Amygdala (tissue), 56 donors: ENCODE measurements at places on chromosomes 6 and 20.

DNA sequence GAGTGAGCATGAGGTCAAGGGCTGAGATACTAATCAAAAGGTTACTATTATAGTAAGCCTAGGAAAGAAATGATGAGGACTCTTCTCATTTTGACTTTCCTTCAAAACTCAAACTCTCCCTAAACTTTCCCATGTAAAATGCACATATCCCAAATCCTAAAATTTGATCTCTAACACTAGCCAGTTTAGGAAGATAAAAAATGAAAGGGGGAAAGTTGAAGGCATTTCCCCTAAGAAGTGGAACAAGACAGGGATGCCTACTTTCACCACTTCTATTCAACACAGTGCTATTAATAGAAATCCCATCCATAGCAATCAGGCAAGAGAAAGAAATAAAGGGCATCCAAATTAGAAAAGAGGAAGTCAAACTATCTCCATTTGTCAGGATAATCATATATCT, 2.9 kb upstream of the CALHM5 start:
- DNase-seq, result no peak

DNA sequence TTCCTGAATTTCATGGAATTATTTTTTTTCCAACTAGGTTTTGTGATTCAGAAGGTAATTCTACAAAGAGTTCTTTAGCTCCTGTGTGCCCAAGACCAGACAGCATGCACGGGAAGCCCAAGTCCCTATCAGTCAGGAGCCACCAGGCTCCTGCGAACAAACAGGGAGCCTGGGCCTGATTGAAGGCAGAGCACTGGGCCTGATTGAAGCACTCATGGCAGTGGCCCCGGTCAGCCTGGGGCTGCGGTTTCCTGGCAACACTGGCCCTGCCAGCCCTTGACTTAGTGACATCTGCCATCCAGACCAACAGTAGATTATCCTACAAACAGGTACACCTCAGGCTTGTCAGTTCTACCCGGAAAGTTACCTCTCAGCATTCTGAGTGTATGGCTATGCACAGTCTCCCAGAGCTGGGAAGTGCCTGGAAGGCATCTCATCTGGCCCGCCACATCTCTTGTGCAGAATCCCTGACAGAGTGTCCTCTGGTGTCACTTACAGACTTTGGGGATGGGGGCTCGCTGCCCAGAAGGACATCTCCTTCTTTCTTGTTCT, 133.8 kb downstream of the VEGFA start:
- no peak for DNase-seq

GRCh38 chr6:28134015-28134414, 7.7 kb upstream of the ZKSCAN8 start:
- no peak for DNase-seq

- peak; percentile 65 for DNase-seq
Measured at GRCh38 chr20:20956513-20956931, 149.6 kb downstream of the LINC00237 start.

GRCh38 chr6:159999240-159999671, 30.4 kb downstream of the IGF2R start:
- no peak for DNase-seq

- no peak for DNase-seq
Measured at GRCh38 chr6:13908955-13909381, 15.8 kb upstream of the RNF182 start.

DNA sequence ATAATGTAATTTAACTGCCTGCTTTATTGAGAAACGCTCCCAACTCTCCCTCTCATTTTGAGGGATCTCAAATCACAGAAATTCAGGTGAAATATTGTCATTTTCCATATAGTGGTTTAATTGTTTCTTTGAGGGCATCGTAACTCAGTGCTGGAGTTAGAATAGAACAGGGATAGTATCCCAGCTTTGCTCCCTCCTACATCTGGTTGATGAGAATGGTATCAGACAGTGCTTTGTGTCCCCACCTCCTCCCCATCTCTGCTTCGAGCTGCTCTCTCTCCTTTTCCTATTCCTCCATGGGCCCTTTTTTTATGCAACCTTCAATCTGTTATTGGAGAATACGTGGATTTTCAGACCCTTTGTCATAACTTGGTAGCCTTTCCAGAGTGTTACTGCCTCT, 41.2 kb upstream of the REV3L start:
- DNase-seq, result no peak

- DNase-seq, result no peak
Measured at GRCh38 chr6:27119329-27119728, 128.2 kb upstream of the PRSS16 start.

GRCh38 chr6:9862603-9863167, 552.2 kb downstream of the TFAP2A start:
- no peak for DNase-seq

GRCh38 chr6:1604158-1605003, 5.3 kb upstream of the FOXC1 start:
- DNase-seq, result peak; percentile 18

- DNase-seq, result no peak
Measured at GRCh38 chr6:119552021-119552420, 202.5 kb upstream of the MAN1A1 start.

DNA sequence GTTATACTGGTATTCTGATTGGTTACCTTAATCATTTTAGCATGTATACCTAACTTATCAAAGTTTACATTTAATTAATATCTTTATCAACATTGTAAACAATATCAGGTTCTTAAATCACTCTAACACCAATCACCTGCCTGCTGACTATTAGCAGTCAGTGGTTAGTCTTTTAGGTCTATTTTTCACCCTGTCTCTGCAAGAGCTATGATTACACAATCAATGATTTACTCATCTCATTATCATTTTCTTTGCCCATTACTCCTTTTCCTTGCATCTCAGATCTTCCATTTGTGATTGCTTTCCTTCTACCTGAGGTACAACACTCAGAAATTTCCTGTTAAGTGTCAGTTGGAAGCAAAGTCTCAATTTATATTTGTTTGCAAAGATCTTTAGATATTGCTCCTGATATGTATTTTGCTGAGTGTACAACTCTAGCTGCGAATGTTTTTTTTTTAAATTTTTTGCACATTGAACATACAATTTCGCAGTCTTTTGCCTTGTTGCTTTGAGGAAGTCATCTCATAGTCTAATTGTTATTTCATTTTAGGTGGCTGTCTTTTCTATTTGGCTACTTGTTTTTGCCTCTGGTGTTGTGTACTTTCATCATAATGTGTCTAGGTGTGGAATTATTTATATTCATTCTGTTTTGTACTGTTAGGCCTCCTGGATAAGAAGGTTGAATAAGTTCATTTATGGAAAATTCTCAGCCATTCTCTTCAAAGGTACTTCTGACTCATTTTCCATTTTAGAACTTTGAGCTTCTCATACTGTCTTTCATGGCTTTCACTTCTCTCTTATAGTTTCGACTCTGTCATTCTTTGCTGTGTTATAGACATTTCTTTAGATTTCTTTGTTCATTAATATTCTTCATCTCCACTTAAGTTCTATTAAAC, 104.9 kb upstream of the CEP162 start:
- DNase-seq, result no peak

DNA sequence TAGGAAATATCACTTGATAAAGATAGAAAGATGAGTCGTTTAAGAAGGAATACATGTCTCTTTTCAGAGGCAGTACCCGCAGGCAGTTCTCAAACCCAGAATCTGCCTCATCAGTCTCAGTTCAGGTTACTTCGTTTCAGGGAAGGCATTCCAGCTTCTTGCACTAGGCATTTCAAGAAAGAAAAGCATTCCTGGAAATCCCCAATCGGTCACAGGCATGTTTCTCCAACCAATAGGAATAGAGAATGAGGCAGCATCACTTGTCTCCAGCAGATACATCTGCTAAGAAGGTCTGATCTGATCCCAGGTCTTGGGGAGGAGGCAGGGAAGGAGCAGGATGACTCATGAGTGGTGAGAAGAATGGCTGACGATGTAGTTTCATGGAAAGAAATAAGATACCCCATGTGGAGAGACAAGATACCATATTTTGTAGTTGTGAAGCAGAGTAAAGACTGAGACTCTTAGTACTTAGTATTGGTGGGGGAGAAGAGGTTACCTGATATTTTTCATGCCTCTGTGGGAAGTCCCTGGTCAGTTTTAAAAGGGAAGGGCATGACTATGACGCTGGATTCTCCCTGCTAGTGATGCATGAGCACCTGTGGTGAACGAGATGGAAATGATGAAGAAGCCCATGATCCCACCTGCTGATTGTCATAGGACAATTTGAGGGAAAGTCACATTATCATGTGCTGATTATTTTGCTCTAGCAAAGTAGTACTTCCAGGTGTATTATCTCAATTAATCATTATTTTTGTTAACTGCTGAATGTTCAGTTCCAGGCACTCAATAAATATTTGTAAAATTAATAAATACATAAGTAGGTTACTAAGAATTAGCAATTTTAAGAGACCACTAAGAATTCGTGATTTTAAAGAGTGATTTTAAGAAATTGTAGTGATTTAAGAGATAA, 20.3 kb upstream of the HLA-DRB1 start:
- DNase-seq, result no peak

GRCh38 chr20:10209091-10209490, 9.5 kb upstream of the SNAP25 start:
- no peak for DNase-seq

- DNase-seq, result no peak
Measured at GRCh38 chr6:9482030-9482738, 932.7 kb downstream of the TFAP2A start.

DNA sequence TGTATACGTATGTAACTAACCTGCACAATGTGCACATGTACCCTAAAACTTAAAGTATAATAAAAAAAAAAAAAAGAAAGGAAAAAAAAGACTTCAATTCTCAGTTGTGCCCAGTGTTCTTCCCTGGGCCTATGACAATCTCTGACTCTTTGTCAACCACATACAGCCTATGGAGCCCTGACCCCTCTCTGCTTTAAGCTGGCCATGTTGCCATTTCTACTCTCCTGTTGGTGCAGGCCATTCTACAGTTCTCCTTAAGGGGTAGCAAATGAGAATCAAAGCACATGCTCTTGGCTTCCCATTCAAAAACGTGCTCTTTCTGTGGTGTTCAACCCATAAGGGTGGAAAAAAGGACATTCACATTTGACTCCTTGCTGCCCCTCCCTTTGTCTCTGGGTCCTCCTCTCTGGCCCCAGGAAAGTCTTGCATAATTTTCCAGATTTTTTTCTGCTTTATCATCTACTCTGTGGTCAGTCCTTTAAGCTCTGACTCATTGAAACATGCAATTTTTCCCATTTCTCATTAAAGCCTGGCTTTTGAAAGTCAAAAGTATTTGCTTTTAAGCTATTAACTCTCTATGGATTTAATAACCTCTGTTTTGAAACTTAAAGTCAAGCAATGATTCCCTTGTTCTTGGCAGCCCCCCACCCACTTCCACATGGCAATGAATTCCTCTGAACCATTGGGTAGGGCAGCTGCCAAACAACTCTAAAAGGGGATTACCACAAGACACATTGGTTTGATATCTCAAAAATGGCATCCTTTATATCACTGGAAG, 208.6 kb upstream of the MCHR2 start:
- DNase-seq, result no peak

DNA sequence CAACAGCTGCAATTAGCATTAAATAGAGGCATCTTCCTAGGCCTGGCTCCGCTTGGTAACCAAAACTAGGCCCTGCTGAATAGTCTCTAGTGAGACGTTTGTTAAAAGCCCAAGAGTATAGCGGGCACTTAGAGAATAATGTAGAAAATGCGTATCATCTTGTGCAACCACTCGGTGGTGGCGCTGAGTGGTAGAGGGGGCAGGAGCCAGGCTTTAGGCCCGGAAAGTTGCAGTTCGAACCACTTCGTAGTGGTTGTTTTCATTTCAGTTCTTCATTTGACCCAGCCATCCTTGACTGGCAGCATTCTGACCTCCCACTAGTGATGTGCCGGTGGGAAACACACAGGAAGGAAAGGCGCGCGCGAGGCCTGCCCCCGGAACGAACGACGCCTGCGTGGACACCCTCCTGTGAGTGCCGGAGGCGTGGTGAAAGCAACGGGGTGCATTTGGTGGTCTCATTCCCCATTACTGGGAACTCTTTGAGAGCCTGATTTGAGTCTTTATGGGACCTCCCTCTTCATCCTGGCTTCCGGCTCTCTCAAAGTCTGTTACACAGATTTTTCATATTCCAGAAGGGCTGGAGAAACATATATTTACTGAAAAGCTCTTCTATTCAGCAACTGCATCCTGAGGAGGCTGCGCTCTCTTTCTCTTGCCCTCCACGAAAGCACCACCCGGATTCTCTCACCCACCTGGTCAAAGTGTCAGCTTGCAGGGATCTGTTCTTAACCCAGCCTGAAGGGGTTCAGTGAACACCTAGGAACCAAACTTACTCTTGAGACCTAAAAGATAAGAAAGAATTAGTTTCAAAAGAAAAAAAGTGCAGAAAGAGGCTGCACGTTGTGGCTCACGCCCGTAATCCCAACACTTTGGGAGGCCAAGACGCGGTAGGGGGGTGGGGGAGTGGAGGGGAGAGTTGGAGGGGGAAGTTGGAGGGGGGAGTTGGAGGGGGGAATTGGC, 18.2 kb downstream of the GPX5 start:
- DNase-seq, result no peak

GRCh38 chr6:87762116-87762515, 60.1 kb upstream of the AKIRIN2 start:
- no peak for DNase-seq

DNA sequence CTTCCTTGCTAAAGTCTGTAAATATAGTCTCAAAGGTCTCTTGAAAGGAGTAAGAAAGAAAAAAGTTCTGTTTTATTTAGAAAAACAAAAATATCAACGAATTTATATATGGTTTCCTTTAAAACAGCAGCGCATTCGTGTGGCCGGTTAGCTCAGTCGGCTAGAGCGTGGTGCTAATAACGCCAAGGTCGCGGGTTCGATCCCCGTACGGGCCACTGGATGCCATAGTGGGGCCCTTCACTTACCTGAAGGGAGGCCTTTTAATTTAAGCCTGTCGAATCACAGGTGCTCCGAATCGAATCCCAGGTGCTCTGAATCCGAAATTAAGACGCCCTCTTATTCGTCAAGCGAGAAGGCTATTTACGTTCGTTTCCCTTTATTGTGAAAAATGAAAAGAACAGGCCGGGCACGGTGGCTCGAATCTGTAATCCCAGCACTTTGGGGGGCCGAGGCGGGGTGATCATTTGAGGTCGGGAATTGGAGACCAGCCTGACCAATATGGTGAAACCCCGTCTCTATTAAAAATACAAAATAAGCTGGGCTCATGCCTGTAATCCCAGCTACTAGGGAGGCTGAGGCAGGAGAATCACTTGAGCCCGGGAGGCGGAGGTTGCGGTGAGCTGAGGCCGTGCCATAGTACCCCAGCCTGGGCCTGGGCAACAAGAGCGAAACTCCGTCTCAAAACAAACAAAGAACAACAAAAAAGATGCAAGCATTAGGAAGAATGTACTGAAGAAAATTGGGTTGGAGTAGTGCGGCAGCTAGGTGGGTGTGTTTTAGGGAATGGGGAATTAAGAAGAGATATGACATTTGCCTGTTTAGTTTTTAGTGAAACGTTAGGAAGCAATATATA, 195.8 kb upstream of the ZNF184 start:
- peak; percentile 7 for DNase-seq

DNA sequence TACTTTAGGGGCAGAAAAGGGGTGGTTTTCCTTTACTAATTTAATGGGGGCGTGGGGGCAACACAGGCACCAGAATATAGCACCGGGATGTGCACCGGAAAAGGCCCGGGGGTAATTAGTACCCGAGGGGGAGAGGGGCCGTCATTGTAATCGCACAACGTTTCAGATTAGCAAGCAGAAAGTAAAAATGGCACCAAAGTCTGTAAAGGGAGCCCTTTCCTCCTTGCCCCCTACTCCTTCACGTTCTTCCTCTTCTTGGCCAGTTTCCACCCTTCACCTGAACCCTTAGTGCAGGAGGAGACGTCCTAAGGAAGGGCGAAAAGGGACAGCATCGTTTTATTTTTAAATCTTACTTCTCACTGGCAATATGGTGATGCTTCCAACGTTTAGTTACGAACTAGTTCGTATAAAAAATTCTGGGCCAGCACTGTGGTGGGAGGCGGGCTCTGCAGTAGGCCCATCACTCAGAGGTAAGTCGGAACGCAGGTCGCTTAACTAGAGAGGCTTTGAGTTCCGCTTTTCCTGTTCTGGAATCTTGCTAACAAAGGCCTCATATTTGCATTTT, 742 bp upstream of the CEP85L start:
- no peak for DNase-seq
